ENCODE measurements at places on chromosomes 11 and 22.

GRCh38 chr22:42431401-42432019 is 693 bp downstream of the NFAM1 start:
- no peak for DNase-seq

- no peak for DNase-seq
Measured at GRCh38 chr22:31615940-31616314, 46.1 kb downstream of the PISD start.

DNA sequence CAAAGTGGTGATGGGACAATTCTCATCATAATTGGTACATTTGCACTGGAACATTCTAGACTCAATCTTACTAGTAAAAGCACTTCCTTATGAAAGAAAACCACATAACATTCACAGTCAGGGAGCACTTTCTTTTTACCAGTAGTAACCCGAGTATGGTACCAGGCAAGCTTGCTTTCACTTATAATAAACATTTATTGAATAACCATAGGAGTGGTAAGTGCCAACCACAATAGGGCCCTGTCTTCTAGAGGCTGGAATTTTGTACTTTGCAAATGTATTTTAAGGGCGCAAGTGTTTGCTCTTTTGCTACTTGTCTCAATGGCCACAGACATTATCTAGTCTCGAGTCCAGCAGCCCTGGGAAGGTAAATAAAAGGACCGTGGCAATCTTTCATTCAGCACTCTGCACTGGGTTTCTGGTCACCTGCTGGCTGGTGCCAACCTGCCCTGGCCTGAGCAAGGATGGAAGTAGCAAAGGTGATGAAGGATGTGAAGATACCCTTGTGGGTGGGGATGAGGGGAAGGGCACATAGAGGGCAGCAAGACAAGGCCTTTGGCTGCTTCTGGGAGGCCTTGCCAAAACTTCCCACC is 24.2 kb downstream of the C22orf31 start:
- no peak for DNase-seq

DNA sequence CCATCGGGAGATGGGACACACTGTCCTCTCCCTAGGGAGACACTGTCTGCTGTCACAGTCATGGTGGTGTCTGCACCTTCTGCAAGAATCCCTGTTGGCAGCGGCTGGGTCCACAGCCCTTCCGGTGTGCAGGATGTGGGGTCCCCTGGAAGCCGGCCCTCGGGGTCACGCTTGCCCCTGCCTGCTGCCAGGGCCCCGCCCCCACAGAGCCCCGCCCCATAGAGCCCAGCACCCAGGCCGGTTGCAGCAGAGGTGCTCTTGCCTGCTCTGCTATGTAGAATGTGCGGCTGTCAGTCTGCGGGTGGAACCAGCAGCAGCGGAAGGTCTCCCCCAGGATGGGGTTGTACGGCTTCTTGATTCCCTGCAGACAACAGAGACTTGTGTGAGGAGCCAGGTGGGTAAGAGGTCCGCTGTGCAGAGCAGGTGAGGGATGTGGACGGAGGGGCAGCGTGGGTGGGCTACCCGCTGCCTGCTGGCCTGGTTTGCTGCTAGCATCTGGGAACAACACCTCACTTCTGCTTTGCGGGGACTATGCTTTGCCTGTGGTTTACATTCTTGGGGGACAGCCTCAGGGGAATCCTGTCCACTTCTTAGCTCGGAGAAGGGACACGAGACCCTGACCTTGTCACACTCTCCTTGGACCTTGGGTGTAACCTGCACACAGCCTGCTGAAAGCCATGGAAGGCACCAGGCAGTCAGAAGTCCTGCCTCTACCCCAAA is 44.9 kb upstream of the CARS1 start:
- DNase-seq, result no peak

GRCh38 chr11:125519256-125519655 is 23.2 kb upstream of the FEZ1 start:
- DNase-seq, result no peak

DNA sequence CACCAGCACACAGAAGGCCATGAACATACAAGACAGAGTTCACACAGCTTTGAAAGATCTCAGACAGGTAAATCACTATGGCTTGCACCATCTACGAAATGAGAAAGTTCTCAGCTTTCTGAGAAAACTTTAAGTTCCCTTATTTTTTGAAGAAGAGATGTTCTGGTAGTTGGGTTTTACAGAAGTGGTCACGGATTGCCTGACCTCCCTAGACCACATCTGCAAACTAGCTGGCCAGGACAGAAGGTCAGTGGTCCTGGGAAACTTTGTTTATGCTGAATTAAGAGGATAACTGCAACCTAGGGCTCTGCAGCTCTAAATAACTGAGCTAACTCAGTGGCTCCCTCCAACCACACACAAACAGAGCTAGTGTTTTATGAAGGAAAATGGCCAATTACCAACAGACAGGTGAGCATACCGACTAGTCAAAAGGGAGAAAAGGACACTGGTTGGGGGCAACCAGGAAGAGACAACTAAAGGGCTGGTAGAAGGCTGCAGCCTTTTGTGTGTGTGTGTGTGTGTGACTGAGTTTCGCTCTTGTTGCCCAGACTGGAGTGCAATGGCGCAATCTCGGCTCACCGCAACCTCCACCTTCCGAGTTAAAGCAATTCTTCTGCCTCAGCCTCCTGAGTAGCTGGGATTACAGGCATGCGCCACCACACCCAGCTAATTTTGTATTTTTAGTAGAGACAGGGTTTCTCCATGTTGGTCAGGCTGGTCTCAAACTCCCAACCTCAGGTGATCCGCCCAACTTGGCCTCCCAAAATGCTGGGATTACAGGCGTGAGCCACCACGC is 8.5 kb upstream of the SCN2B start:
- no peak for DNase-seq

DNA sequence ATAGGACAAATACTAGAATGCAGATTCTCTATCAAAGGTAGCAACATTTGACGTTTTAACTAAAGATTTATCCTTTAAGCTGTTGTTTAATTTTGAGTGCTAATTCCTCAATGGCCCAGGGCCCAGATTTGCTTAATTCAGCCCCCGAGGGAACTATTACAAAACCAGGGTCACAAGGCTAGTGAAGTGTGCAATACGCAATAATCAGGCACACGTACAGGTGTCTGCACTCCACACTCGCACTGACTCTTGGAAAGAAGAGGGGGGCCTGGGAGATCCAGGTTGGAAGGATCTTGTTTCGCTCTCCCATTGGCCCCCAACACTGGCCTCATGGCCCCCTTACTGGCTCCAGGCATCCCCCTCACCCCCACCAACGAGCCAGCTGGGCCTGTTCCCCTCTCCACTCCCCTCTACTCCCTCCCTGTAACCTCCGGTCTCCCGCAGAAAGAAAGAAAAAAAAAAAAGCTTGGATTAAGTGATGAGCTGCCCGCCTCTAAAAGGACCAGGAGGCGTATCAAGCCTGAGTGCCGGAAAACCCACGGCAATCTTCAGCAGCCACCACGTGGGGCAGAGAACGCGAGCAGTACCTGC is 2.2 kb upstream of the KIRREL3 start:
- DNase-seq, result no peak

GRCh38 chr11:110446594-110446993 is 16.8 kb downstream of the FDX1 start:
- DNase-seq, result no peak

GRCh38 chr11:13110929-13111812 is 102.1 kb downstream of the RASSF10 start:
- no peak for DNase-seq

- DNase-seq, result peak; percentile 35
Measured at GRCh38 chr11:35182317-35182939, 43.5 kb downstream of the CD44 start.

DNA sequence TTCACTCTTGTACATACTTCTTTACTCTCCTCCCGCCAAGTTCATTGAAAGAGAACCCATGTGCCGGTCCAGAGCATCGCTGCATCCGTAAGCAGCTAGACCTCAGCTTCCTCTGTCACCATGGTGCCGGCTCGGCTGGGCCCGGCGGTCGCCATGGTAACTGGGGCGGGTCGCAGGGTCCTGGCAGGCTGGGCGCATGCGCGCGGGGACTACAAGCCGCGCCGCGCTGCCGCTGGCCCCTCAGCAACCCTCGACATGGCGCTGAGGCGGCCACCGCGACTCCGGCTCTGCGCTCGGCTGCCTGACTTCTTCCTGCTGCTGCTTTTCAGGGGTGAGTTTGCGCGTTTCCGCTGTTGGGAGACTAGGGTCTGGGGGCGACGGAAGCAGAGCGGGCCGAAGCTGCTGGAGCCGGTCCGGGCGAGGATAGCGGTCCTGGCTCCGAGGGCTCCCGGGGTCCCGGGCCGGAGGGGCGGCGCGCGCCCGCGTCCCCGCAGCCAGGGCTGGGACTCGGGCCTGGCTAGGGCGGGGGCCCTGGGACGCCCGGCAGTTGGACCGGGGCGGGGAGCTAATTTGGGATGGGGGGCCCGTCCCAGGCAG is at the start of gene JAM3:
TSS of gene JAM3 (plus strand) at position 244 of the 597 bp plus-strand sequence. CDS start at position 256, 12 bp downstream.
- peak; percentile 82 for DNase-seq

DNA sequence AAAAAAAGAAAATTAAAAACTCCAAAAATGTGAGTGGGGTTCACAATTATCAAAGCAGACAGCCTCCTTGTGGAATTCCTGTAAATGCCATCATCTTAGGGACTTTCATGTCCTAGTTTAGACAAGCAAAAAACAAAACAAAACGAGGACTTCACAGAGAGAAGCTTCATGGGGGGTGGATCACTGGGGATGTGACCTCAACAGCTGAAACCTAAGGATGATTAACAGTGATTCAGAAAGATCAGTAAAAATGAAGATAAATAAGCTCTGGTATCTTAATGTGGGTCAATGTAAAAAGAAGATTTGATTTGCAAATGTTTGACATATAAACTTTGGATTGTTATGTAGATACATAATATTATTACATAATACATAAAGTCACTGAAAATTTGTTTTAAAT is 8.1 kb upstream of the OR10W1 start:
- DNase-seq, result no peak

- no peak for DNase-seq
Measured at GRCh38 chr11:76811259-76811658, 28.1 kb downstream of the TSKU start.

DNA sequence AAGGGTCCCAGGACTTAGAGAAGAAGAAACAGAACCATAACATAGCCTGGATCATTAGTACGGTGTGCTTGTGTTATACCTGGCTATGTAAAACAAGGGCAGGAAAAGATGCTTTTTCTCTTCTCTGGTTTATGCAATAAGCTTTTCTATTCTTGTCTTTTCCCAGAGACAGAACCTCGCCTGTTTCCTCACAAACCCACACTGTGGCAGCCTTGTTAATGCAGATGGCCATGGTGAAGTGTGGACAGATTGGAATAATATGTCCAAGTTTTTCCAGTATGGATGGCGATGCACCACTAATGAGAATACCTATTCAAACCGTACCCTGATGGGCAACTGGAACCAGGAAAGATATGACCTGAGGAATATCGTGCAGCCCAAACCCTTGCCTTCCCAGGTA is 2.9 kb downstream of the CFAP68 start:
- no peak for DNase-seq

- no peak for DNase-seq
Measured at GRCh38 chr11:125921042-125921441, 16.7 kb downstream of the DDX25 start.

DNA sequence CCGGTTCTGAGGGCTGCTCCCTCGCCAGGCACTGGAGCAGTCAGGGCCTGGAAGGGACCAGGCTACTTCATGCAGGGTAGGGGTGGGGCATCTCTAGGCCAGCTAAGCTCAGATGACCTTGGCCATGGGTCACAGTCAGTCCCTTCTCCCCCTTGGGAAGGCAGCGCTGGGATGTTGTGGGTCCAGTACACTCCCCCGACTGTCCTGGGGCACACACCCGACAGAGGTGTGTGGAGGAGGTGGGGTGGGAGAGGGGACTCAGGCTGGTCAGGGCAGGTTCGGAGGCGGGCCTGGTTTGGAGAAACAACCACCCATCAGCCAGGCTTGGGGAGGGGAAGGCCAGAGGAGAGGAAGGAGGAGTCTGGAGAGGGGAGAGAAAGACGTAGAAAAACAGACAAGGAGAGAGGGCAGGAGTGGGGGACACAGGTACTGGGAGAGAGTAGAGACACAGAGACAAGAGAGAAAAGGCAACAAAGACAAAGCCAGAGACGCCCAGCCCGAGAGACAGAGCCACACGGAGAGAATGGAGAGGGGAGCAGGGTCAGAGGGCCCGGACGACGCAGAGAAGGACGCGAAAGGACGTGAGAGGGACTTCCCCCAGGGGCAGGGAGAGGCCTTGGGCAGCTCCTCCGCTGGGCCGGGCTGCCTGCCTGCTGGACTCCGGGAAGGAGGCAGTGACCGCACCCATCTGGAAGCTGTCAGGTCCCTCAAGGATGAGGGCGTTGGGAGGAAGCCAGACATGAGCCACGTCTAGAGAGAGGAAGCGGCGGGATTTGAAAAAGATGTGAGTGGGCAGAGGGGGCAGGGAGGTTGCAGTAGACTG is 30.6 kb upstream of the TSKU start:
- no peak for DNase-seq

- no peak for DNase-seq
Measured at GRCh38 chr11:76682684-76683083, 12.1 kb upstream of the LRRC32 start.

DNA sequence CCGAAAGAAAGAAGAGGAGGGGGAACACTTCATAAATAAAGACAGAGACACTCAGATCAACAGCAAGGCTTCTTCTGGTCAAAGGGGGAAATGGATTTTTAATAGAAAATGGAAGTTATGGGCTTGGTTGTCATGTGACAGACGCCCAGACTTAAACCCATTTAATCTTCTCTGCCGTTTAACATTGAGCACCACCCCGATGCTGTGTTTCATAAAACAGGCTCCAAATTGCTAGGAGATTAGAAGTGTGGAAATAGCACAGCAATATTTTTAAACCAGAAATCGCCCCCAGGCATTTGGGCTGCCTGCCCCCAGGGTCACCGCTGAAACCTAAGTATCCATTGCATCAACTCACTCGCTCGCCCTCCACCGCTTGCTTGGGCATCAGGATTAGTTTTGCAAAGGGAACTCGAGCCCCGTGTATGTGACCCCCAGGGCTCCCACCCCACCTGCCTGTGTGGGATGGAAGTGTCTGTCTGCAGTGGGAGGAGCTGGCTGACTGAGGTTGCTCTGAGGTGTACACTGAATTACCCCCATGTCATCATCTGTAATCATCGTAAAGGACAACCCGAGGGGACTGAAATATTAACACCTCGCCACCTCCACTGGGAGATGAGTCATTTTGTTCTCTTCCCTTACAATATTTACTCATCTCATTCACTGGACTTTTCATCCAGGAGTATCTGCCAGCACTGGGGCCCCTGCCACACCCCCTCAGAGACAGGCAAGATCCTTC is 10.7 kb downstream of the DSCAML1 start:
- DNase-seq, result no peak

- DNase-seq, result peak; percentile 28
Measured at GRCh38 chr22:38657045-38657909, 839 bp downstream of the CBY1 start.

All from GM19239 (cell line).